ENCODE measurements at places on chromosomes 4 and X.

- no peak for DNase-seq
These were observed 51.9 kb upstream of the RBM47 start for GRCh38 chr4:40681600-40681999.

DNA sequence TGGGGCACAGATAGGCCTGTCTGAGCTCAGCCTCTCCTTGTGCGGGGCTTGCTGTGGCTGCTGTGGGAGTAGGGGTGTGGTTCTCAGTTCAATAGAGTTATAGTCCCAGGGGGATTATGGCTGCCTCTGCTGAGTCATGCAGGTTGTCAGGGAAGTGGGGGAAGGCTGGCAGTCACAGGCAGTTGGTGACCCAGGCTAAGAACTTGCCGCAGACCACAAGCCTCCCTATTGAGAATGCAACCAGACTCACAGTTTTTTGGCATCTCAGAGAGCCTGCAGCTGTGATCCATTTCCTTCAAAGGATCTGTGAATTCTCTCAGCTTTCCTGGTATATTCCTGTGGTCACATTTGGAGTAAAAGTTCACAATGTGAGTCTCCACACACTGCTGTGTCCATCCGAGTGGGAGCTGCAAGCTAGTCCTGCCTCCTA, 364.9 kb downstream of the ZNF674 start:
- no peak for DNase-seq

GRCh38 chr4:75285837-75286236, 228.4 kb downstream of the RCHY1 start:
- peak; percentile 18 for DNase-seq

- no peak for DNase-seq
These were observed 24.0 kb downstream of the PLRG1 start for GRCh38 chr4:154526151-154526550.

- DNase-seq, result no peak
These were observed 178.3 kb downstream of the SNCA start for GRCh38 chr4:89658701-89659024.

DNA sequence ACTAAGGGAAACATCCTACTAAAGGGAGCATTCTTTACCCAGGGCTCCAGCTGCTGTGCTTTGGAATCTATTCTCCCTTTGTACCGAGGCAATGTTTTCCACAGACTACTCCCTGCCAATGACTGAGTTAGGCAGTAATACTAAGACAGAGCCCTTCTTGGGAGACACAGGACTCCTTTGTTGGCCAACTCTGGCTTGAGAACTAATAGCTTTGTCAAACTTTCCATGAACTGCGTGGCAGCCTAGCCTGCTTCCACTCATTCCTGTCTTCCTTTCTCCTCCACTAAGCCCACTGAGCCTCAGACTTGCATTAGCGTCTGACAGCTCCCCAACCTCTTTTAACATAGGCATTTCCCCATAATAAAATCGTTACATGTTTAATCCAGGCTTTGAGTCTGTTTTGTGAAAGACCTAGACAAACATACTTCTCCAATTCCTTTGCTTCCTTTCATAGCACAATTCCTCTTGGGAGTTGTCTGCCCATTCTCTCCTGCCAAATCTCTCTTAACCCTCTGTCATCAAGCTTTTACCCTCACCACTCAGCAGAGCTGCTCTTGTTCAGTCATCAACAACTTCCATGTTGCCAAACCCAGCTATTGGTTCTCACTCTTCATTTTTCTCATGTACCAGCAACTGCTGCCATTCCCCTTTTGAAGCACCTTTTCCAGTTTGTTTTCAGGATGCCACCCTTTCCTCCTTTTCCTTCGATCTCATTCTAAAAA, 300.3 kb upstream of the IGFBP7 start:
- DNase-seq, result no peak

DNA sequence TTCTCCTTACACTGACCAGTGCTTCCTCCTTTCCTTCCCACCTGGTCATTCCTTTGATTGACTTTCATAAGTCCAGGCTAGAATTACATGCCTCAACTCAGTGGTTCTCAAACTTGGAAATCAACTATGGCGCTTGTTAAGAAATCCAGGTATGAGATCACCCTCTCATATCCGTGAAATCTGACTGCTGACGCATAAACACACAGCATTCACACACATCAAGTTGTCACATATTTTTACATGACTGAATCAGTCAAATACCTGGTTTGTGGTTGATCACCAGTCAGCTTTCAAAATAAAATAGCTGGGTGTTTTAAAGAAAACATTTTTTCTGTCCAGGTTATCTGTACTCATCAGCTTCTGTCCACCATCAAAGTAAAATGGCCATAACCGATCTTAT, 433.5 kb downstream of the AFF2 start:
- DNase-seq, result no peak

DNA sequence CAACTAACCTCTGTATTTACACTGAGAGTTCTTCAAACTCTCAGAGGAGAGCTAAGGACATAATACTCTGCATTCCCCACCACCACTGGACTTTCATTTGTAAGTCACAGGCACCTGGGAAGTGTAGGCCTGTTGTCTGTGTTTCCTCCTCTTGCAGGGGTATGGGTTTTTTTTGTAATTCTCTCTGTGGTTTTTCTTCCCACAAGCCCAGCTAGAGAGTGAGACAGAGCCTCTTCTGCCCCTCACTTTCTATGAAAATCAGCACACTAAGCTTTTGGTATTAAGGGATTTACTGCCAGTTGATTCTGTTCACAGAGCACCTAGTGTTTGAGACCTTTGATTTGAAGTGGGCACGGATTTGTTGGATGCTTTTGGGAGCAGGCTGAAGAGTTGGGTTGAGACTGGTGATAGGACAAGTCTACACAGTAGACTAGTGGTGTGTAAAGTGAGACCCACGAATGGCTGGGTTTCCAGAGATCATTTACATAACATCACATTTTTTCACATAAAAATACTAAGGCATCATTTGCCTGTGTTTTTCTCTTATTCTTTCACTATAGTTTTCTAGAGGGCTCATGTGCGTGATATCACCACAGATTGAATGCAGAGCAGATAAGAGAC, 28.9 kb upstream of the WDR17 start:
- no peak for DNase-seq

DNA sequence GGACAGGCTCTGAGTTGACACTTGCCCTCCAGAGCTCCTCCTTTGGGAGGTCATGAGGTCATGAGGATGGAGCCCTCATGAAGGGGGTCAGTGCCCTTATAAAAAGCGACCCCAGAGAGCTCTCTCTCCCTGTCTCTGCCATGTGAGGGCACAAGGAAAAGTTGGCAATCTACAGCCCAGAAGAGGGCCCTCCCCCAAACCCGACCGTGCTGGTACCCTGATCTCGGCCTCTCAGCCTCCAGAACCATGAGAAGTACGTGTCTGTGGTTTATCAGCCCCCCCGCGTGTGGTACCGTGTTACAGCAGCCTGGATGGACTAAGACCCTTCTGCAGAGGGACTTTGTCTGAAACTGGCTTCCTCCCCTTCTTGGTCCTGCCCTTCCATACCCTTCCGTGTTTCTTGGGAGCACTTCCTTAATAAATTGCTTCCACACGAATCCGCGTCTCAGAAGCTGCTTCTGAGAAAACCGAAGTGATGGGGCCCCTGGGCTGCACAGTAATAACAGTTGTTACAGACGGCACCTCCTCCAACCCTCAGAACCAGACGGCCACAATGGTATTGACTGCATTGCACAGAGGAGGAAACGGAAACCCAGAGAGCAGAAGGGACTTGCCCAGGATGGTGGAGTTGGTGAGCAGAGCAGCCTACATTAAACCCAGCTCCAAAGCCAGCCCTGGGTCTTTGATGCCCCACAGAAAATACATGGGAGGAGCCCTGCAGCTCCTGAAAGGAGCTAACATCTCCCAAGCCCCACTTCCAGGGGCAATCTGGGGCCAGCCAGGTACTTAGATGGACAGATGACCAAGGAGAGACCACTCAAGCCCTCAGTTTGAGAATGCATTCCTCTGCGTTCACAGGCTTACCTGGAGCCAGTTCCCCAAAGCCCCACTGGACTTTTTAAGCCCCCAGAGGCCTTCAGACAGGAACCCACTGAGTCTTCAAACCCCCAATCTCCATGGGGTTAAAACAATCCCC, 242.7 kb downstream of the BCOR start:
- no peak for DNase-seq

- no peak for DNase-seq
These were observed 59.0 kb downstream of the ING2 start for GRCh38 chr4:183563874-183564273.

DNA sequence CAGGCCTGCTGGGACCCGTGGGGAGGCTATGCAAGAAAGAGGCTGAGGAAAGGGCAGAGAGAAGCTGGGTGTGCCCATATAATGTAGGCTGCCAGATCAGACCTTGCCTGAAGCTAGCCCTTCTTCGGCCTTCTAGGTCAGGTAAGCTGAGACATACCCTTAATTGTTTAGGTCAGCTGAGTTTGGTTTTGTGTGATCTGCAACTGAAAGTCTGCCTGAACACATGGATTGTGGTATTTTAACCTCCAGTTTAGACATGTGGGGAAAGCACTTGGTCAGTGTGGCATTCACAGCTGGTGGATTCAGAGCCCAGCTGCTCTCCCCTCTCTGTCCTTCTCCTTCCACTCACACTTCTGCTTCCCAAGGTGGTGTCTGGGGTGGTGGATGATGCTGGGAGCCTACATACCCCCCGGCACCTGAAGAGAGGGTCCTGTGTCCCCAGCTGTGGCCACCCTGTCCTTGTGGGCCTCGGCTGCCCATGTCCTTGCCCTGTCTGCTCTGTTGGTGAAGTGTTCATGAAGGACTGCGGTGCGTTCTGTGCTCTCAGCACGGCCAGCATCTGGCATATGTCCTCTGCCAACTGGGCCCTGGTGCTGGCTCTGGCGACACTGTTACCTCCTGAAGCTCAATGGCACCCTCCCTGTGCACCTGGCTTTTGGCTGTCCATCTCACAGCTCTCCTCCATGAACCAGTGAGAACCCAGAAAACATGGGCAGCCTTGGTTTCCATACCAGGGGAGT, 82.1 kb downstream of the NAT8L start:
- no peak for DNase-seq
